ENCODE measurements at places on chromosomes 11 and 22. TPM values are rescaled to one million over a fixed set of nuclear protein-coding genes. Genes with fewer than 3 reads are reported as not detected.

- DNase-seq: no peak
These were observed 171.9 kb downstream of the GRIA4 start for GRCh38 chr11:105781807-105782206.

- DNase-seq: no peak
These were observed 2.2 kb downstream of the RIN1 start for GRCh38 chr11:66333896-66334604.

GRCh38 chr11:13745165-13745564, 76.7 kb downstream of the FAR1 start:
- DNase-seq: no peak

- no peak for DNase-seq
These were observed 30.5 kb upstream of the TTC28 start for GRCh38 chr22:28710107-28710506.

- DNase-seq: no peak
These were observed 14.3 kb upstream of the RANBP1 start for GRCh38 chr22:20101638-20102037.

DNA sequence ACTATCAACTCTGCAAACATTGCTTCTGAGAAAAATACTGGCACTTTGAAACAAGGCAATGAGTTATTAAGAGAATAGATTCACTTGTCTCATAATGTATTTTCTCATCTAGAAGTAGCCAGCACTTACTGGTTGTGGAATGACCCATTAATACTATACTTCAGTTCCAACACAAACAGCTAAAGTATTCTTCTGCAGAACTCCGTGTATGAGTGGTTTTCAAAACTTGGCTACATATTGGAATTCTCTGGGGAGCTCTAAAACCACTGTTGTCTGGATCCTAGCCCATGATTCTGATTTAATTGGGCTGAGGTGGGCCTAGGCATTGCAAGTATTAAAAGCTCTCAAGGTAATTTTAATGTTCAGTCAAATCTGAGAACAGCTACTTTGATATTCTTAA, 1416.4 kb upstream of the RAG2 start:
- DNase-seq: no peak

- no peak for DNase-seq
These were observed 21.9 kb downstream of the PRR5L start for GRCh38 chr11:36317992-36318391.

The HINFP gene
- total RNA-seq: 21.8 TPM

The ARHGAP8 gene
- 127 TPM for total RNA-seq

All from Calu3 (cell line).